Posterior cingulate gyrus (tissue), 11 donors: ENCODE measurements at places on chromosomes 16 and 17.

- no peak for DNase-seq
Measured at GRCh38 chr17:4771519-4772234, at the start of gene TM4SF5. Gene TM4SF5, plus strand, starts transcription at chr17:4771886. Its CDS starts 37 bp downstream, at chr17:4771923.

DNA sequence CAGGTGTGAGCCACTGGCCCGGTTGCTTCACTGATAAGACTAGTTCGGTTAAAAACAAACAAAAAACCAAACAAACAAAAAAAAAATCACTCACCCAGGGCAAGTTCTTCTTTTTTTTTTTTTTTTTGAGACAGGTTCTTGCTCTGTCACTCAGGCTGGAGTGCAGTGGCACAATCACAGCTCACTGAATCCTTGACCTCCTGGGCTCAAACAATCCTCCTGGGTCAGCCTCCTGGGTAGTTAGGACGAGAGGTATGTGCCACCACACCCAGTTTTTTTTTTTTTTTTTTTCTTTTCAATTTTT lies 119.5 kb upstream of the CORO6 start:
- DNase-seq, result no peak

DNA sequence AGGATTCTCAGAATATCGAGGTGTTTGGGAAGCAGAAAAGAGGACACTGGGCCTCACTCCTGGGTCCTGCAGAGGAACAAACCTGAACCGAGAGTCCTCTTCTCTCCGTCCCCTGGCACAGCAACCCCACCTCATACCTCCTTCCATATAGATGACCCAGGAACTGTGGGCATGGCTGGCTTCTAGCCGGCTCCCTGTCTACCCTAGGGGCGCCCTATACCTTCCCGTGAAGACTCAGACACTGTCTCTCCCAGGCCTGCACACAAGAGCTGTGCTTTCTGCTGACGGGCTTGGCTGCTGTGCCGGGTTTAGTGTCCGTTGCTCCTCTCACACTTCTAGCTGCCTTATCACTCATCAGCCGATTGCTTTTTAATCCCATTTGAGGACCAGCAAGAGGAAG lies 46.5 kb upstream of the CRISPLD2 start:
- DNase-seq, result no peak

DNA sequence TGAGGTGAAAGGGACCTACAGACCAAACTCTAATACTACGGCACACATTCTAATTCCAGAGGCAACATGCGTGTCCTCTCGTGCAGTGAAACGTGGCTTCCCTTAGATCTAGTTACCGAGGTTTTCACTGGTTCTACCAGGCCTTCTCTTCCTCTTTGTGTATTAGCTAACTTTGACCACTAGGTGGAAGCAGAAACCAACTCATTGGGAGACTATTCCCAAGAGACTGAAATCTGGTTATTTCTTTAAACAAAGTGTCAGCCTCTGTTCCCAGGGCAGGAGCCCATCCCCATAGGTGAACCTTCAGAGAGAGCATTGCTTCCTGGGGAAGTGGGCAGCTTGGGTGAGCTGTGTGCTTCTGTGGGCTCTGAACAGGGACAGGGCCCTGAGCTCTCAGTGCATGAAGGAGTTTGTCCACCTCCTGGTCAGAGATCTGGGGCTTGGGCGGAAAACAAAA lies 19.7 kb upstream of the RCVRN start:
- DNase-seq, result no peak

DNA sequence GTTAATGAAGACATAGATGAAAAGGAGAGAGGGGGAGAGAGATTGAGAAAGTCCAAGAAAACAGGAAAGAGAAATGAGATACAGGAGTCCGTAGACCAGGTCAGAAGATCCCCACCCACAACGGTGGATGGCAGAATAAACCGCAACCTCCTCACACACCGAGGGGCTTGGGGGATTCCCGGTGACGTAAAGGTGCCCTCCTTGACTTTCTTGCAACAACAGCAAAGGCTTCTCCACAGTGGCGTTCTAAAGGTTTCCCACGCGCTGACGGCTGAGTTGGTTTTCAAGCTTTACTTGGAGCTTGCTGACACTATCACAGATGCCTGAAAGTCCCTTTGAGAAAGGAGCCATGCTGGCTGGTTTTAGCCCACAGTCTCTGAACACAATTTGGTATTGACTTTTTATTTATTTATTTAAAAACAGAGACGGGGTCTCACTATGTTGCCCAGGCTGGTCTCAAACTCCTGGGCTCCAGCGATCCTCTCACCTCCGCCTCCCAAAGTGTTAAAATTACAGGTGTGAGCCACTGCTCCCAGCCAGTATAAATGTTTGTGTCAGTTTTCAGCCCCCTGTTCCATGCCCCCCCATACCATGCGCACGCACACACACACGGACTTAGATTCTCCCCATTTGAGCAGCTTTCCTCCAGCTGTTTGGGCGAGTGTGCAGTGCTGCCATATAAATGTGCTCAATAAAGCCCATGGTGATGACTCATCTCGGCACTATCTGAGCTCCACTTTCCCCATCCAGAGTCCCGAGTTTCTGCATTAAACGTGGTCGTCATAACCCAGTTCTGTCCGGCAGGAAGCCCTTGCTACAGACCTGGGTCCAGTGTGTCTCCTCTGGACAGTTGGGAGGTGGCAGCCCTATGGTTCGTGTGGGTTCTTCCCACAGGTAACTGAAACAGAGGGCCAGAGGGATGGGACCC lies 33.0 kb upstream of the SEC14L1 start:
- DNase-seq, result no peak

DNA sequence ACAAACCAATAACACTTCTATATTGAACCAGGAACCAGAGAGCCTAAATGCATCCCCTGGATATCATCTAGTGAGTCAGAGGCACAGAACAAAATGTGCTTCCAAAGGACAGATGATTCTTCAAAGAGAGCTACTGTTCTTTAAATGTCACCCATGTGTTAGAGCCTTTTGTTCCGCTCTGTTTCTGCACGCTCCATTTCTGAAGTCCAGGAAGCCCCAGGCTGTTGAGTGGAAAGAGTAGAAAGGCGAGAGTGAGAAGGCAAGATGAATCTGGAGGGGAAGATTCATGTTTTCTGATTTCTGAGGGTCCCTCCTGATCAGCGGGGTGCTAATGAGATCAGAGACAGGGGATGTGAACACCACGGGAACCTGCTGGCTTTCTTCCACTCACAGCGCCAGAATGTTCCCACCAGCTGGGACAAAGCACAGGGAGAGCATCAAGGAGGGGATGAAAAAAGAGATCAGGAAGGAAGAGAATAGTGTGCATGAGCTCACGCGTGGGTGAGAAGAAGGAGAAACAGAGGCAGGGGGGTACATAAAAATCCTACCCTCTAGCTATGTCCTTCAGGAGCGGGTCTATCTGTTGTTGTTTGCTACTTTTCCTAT lies 559.9 kb upstream of the HSBP1 start:
- no peak for DNase-seq

DNA sequence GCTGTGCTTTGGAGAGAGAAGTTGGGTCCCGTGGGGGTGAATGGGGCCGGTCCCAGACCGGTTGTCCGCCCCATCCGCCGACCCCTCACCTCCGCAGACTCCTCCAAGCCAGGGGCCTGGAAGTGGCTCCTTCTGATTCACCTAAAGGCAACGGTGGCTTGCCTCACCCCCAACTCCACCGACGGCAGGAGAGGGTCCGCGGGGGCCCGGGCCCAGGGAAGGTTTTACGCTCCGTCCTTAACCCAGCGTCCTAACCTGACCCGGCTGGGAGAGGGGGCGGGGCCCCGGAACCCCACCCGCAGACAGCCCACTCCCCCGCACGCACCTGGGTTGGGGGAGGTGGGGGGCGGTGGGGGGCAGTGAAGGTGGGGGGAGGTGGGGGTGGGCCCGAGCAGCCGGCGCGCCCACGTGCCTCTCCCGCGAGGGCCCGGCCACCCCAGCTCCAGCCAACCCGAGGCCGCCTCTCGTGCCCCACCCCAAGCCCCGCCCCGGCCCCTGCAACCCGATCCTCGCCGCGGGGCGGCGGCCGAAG lies 12.7 kb upstream of the CD300A start:
- no peak for DNase-seq

DNA sequence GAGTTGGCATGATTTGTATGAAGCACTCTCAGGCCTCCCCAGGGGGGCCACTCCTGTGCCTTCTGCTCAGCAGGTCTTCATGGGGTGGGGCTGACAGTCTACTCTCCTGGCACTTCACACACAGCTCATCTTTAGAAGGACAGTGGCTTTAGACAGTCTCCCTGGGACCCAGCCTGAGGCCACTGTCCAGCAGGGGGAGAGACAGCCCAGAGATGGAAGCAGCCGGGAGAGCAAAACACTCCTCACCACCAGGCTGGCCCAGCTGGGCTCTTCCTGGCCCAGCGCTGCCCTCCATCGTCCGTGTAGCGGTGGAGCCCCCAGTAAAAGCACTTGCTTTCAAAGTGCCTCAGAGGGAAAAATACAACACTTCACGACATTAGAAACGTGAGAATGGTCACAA lies 62.0 kb upstream of the CRHR1 start:
- no peak for DNase-seq
